ENCODE measurements at places on chromosomes 3 and 15. TPM values are rescaled to one million over a fixed set of nuclear protein-coding genes. Genes with fewer than 3 reads are reported as not detected.

DNA sequence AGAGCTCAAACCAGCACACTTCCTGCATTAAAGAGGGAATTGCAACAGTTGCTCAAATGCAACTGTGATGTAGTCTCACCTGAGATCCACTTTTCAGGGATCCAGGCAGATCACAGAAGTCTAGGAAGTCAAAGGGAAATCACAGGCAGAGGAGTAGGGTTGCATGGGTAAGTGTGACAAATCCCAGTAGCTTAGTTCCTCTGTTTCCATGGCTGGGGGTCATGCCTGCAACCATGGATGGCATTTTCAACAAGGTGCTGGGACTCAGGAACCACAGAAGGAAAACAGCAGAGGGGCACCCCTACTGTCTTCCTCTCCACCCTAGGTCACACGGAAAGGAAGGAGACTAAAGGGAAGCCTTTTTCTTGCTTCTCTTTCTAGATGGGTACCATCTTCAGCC, 36.5 kb upstream of the ARNT2 start:
- no peaks in the 10 kb centered on the region for H3K27me3 ChIP-seq
- H3K4me1 ChIP-seq = no peaks in the 10 kb centered on the region
- H3K4me3 ChIP-seq = no peak overlapping the region
- no peak overlapping the region for H3K27ac ChIP-seq

DNA sequence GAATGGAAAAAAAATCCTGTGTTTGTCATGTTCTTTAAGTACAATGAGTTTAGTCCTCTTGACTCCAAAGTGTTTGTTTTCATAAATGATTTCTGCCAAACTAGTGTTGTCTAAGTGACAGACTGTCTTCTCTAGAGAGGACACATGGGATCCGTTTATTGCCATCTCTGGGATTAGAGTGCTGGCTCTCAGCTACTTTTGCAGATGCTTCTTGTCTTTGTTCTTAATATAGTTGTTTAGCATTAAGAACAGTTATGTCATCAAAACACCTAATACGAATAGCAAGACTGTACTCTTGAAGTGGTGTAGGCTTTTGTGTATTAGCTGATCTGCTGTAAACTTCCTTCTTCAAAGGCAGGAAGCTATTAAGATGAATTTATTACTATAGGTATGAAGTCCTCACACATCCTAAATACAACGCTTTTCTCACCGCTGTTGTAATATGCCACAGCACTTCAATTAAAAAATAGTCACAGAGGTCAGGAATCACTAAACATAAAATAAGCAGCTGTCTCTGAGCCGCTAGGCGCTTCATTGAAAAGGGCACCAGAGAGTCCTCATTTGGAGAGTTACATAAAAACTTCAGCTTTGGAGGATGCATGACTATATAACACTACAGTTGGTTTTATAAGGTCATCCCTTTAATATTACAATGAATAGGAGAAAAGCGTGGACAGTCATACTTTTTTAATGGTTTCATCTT, 128.3 kb upstream of the ZNF385D start:
- no peaks in the 10 kb centered on the region for H3K4me1 ChIP-seq
- no peak for DNase-seq
- no peaks in the 10 kb centered on the region for H3K36me3 ChIP-seq
- no peak overlapping the region for H3K27ac ChIP-seq
- no peak overlapping the region for H3K4me3 ChIP-seq

DNA sequence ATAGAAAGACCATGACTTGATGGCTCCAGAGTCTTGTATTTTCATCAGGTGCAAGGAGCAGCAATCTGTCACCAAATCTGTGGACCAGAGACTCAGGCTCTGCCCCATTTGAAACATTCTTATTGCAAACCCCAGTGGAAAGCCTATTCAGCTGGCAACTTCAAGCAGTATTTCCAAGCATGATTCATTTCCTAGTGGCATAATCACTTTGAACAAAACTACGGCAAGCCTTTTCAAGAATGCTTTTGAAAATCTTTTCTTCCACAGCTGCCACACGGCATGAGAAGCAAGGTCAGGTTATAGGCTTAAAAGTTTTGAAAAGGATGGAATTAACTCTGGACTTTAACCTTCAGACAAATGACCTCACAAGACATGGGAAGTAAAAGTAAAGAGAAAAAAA, 122.0 kb upstream of the BFSP2 start:
- H3K4me1 ChIP-seq = no peaks in the 10 kb centered on the region
- H3K27ac ChIP-seq = no peak overlapping the region
- no peak for DNase-seq
- H3K27me3 ChIP-seq = no peaks in the 10 kb centered on the region
- no peaks in the 10 kb centered on the region for H3K36me3 ChIP-seq

DNA sequence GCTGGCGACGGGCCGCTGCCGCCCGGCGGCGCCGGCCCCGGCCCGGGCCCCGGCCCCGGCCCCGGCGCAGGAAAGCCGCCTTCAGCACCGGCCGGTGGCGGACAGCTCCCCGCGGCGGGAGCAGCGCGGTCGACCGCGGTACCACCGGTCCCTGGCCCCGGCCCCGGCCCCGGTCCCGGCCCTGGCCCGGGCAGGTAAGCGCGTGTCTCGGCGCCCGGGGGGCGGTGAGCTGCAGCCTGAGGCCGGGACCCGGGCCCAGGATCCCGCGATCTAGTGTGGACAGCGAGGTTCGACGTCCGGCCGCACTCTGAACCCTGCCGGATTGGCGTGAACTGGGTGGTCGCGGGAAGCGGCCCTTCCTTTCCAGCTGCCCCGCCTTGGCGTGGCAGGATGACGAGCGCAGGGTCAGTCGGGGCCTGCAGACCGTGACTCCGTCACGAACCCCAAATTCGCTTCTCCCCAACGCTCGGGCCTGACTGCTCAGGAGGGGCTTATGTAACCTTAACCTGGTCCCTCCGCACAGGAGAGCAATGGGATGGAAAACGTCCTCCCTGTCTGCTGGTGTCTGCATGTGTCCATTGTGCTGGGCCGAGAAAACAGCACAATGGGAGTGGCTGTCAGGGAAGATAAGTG, 472 bp downstream of the BSN start:
- H3K27ac ChIP-seq = no peak overlapping the region
- peaks cover 51% of the 10 kb centered on the region for H3K27me3 ChIP-seq
- H3K36me3 ChIP-seq = no peaks in the 10 kb centered on the region
- H3K4me3 ChIP-seq = peak overlapping the region; percentile 82

DNA sequence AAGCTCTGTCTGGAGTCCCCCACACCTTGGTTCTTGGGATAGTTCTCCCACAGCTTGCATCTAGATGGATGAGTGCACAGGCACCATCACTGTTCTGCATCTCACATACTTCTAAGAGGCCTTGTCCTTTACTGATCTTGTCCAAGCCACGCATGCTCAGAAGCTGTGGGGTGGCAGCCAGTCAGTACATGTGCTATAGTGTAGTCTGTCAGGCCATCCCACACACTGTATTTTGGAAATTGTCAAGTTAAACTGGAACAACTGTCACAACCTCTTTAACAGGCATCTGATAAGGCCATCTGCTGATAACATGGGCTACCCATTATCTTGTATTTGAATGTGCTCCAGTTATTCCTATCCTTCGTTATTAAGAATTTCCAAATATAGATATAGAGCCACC, 296.5 kb upstream of the AZI2 start:
- DNase-seq = no peak
- H3K4me3 ChIP-seq = no peak overlapping the region
- no peak overlapping the region for H3K27ac ChIP-seq
- no peaks in the 10 kb centered on the region for H3K4me1 ChIP-seq
- no peaks in the 10 kb centered on the region for H3K36me3 ChIP-seq

DNA sequence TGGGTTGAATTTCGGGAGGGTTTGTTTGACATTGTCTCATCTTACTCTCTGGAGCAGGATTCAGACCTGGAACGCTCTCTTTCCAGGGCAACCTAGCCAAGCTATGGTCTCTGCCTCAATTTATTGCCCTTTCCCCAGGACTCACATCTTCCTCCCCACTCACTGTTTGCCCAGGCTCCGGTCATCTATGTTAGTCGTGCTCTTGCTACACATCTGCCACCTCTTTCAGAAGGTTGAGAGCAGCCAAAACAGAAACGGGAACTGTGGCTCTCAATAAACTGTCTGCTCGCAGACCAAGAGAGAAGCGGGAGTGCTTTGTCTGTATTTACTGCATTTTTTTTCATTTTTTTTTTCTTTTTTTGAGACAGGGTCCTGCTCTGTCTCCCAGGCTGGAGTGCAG, 81.6 kb downstream of the ST6GAL1 start:
- no peaks in the 10 kb centered on the region for H3K27me3 ChIP-seq
- H3K36me3 ChIP-seq = no peaks in the 10 kb centered on the region
- H3K4me1 ChIP-seq = peaks cover 39% of the 10 kb centered on the region
- DNase-seq = no peak
- H3K4me3 ChIP-seq = no peak overlapping the region
- H3K27ac ChIP-seq = no peak overlapping the region

DNA sequence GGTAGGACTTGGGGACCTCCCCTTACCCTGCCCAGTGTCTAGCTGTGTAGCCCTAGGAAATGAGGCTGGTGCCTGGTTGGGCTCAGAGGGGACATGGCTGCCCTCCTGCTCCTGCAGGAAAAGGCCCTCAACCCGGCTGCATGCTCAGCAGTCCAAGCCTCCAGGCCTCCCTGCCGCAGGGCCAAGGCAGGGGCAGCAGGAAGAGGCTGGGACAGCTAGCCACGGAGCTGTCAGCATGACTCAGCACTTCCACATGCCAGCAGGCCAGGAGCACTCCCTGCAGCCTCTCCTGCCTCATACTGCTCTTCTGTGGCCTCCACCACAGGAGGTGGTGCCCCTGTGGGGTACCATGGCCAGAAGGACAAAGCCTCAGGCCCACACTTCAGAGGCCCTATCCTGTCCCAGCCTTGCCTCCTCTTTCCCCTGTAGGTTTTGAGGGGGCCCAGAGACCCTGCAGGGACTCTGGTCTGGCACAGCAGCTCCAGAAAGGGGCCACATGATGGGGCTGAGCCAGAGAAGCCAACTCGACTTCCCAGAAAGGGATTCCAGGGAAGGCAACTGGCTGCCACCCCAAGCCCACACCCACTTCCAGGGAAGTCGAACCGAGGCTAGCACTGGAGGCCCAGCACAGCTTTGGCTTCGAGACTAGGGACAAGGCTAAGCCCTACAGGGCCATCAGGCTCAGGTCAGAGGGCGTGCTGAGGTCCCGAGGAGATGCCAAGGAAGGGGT, 19.5 kb downstream of the TKT start:
- H3K36me3 ChIP-seq = peaks cover 95% of the 10 kb centered on the region
- H3K27me3 ChIP-seq = no peaks in the 10 kb centered on the region
- no peak overlapping the region for H3K27ac ChIP-seq
- H3K4me1 ChIP-seq = peaks cover 4% of the 10 kb centered on the region
- H3K4me3 ChIP-seq = no peak overlapping the region

DNA sequence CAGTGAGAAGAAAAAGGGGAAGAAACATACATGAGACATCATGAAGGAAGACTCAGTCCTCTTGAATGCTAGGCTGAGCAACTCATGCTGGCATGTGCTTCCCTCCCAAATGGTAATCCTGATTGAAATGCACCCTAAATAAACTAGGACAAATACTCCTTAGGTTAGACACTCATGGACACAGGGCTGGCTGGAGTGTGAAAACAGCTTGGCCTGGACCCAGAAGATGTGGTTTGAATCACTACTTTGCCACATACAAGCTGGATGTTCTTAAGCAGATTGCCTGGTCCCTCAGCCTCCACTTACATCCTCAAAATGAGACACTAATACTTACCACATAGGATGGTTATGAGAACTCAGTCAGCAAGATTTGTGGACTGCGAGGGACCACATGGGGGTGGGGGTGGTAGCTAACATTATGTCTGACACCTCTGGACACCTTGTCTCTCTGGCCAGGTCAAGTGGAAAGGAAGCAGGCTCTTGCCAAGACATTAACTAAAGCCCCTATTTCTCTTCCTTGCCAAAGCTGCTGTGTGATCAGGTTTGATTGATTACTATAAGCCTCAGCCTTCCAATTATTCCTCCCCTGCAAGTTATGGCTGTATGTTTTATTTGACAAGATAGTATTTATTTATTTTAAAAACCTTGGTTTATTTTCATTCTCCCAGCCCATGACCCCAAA, 138.9 kb upstream of the SLC7A14 start:
- H3K27me3 ChIP-seq = no peaks in the 10 kb centered on the region
- H3K4me3 ChIP-seq = no peak overlapping the region
- H3K36me3 ChIP-seq = no peaks in the 10 kb centered on the region
- H3K4me1 ChIP-seq = no peaks in the 10 kb centered on the region
- DNase-seq = no peak

GRCh38 chr3:53224026-53224425, 31.8 kb downstream of the TKT start:
- peaks cover 60% of the 10 kb centered on the region for H3K36me3 ChIP-seq
- H3K4me3 ChIP-seq = no peak overlapping the region
- no peak overlapping the region for H3K27ac ChIP-seq
- no peaks in the 10 kb centered on the region for H3K27me3 ChIP-seq

- no peak overlapping the region for H3K4me3 ChIP-seq
- no peaks in the 10 kb centered on the region for H3K36me3 ChIP-seq
- H3K4me1 ChIP-seq = no peaks in the 10 kb centered on the region
- no peak overlapping the region for H3K27ac ChIP-seq
These were observed 41.2 kb downstream of the PCCB start for GRCh38 chr3:136291302-136291701.

DNA sequence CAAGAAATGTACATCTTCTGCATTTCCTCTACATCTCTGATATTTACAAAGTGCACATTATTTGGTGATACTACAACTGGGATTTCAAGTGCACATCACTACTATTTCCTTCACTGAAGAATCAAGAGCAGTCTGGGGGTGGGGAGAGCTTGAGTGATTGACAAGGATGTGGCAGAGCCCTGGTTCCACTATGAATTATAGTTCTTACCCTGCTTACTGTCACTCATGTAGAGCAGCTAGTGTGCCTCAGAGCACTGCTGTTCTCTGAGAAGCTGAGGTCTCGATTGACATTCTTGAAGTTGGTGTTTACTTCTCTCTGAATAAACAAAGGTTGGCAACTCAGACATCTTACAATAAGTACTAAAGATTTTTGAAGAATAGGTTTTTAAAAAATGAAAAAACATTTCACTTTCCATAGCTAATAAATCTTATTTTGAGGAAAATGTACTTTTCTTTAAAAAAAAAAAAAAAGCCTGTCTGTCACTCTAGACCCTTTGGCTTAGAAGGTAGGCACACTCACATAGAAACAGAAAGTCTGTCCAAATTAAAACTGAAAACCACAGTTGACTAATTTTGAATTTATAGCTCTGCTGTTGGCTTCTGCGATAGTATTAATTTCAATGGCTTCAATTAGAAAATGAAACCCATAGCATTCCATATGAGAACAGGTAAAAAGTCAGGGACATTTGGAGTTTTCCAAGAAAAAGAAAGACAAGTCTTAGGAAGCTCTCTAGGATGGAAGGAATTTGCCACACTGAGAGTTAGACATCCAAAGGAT, 5.6 kb downstream of the GREM1 start:
- peaks cover 23% of the 10 kb centered on the region for H3K27me3 ChIP-seq
- no peak for DNase-seq
- H3K4me1 ChIP-seq = no peaks in the 10 kb centered on the region
- H3K27ac ChIP-seq = no peak overlapping the region
- no peaks in the 10 kb centered on the region for H3K36me3 ChIP-seq
- H3K4me3 ChIP-seq = no peak overlapping the region

EXD1 gene
- 0.34 TPM for polyA plus RNA-seq

LMAN1L gene
- 0.41 TPM for polyA plus RNA-seq
